ENCODE measurements at places on chromosomes 16 and 17.

- no peak for DNase-seq
These were observed 8.7 kb downstream of the FZD2 start for GRCh38 chr17:44565866-44566443.

- DNase-seq = no peak
These were observed 65.2 kb downstream of the NUP88 start for GRCh38 chr17:5354310-5354709.

DNA sequence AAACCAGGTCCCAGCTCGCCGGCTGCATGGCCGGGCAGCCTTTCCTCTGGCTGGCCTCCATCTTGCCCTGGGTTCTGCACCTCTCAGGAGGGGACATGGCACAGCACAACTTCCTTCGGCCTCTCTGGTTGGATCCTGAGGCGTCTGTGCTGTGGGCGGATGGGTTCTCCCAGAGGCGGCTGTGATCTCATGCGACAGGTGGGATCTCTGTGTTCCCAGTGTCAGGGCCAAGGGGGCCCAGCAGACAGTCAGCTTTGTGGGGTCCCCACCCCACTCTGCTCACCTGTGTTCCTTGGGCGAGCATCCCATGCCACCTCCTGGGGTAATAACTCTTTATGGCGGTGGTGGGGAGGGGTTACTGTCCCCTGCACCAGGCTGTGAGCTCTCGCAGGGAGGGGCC, 35.8 kb downstream of the FA2H start:
- no peak for DNase-seq

- DNase-seq = no peak
These were observed 20.2 kb downstream of the CACNG4 start for GRCh38 chr17:66984730-66985129.

DNA sequence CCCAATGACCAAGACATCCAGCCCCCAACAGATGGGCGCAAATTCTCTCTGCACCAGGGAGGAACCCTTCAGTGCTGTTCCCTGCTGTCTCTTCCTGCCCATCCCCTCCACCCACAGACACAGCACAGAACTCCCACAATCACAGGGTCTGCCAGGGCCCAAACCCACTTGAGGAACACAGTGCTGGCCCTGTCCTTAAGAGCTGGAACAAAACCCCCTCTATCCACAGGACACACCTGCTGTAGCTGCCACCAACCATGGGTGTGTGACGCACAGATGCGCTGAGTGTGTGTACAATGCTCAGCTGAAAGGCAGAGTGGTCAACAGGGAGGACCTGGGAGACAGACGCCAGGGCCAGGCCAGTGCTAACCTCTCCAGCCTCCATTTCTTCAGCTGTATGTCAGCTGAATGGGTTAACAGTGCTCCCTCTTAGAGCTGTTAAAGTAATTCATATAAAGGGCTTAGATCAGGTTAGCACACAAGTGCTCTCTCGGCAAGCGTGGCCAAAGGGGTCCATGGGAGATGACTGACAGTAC, 62.1 kb downstream of the AMFR start:
- no peak for DNase-seq

GRCh38 chr16:70440009-70440692, 1.3 kb upstream of the ST3GAL2 start:
- DNase-seq = no peak

DNA sequence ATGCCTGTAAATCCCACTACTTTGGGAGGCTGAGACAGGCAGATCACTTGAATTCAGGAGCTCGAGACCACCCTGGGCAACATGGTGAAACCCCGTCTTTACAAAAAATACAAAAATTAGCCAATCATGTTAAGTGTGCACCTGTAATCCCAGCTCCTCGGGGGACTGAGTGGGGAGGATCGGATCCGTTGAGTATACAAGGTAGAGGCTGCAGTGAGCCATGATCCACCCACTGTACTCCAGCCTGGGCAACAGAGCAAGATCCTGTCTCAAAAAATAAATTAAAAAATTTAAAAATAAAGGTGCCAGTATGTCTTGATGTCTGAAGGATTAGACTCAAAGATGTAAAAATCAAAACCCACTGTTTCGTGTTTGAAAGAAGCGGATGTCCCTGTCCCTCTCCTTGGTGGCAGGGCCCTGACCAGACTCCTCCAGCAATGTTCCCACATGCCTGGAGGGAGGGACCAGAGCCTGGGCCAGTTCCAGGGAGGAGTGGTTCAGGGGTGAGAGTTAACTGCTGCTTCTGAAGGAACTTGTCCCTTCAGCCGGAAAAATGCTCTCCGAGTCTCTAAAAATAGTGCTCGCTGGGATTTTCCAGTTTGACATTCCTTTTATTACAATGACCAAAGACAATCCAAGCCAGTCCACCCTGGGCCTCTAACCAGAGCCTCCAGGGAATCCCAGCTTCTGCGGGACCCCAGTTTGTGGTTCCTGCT, 9.4 kb upstream of the CMTM4 start:
- DNase-seq = no peak

DNA sequence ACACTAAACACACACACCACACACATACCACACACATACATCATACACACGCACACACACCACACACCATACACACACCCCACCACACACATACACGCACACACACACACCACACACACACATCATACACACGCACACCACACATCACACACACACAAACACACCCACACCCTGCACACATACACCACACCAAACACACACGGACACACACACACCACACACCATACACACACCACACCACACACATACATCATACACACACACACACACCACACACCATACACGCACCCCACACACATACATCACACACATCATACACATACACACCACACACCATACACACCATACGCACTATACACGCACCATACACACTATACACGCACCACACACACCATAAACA, 3.7 kb upstream of the SOX8 start:
- no peak for DNase-seq

DNA sequence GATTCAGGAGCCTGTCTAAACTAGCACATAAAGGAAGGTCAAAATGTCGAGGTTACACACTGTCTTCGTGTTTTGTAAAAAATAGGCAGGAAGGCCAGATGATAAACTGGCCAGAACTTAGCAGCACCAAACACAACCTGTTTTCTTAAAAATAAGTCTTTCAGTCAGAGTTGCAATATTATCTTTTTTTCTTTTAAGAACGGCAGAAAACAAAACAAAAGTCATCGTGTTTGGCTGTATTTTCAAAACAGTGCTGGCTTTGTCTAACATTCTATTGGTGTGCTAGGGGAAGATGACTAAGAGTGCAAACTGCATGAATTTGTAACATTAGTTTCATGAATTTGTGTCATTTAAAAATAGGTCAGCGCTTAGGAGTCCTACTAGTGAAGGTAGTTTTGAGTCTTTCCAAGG, 5.3 kb downstream of the MAF start:
- no peak for DNase-seq

GRCh38 chr16:66740010-66740409, 11.4 kb downstream of the DYNC1LI2 start:
- no peak for DNase-seq

DNA sequence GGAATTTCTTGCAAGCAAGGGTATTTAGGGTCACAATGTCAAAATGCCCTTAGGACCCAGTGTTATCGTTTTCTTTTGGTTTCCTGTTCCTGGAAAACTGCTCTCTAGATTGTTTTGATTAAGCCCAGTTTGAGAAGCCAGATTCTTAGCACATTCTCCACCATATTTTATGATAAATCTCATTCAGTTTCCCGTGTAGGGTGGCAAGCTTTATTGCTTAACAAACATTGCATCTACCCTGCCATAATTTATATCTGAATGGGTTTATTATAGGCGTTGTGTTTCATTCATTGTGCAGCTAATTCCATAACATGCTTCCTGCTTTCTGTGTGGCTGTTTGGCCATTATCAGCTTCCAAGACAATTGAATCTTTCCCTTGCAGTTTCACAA, 389.1 kb upstream of the DYNLRB2 start:
- DNase-seq = no peak

DNA sequence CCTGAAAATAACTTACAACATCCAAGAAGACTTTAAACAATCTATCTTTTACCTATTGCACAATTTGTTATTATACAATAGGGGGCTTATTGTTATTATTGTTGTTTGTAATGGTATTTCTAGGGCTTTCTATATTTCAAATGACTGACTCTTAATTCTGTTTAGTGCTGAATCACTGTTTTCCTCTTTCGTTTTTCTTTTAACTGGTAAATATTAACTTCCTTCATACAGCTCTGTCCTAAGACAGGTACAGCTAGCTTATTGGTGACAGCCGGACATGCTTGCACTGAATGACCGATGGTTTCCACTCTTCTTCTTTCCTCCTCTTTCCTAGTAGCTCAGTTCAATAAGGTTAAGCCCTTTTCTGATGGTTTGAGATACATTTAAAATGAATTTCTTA, 11.6 kb downstream of the KRTAP9-7 start:
- no peak for DNase-seq

GRCh38 chr16:60304720-60305119, 1570.6 kb upstream of the GOT2 start:
- no peak for DNase-seq

GRCh38 chr17:66441101-66441661, 138.8 kb downstream of the PRKCA start:
- no peak for DNase-seq

DNA sequence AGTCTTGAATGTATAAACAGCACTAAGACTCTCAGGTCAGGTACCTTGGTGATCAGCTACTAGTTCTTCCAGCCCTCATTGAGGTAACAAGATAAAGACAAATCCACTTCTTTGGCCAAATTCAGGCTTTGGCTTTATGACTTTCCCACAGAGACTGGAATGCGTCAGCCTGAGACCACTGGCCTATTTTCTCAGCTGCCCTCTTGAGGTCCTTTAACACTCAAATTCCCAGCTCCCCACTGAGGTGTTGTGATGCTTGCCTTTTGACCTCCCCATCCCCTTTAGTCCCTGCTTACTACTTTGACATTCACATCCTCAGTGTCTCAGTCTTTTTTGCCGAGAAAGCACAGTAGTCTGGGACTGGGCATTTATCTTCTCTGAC, 10.6 kb downstream of the TNFAIP1 start:
- DNase-seq = no peak

GRCh38 chr17:80786470-80786869, 205.2 kb upstream of the CHMP6 start:
- DNase-seq = no peak

- no peak for DNase-seq
These were observed 84.7 kb downstream of the MRC2 start for GRCh38 chr17:62712171-62712581.

- no peak for DNase-seq
These were observed 139.6 kb downstream of the CDK5R1 start for GRCh38 chr17:32626379-32626791.

- DNase-seq = no peak
These were observed 5.2 kb upstream of the GHDC start for GRCh38 chr17:42199416-42200011.

GRCh38 chr17:73749337-73749823, 105.1 kb upstream of the SDK2 start:
- no peak for DNase-seq

GRCh38 chr16:86314402-86315025, 195.8 kb upstream of the FOXF1 start:
- no peak for DNase-seq

GRCh38 chr16:26386096-26386495, 680.6 kb upstream of the C16orf82 start:
- no peak for DNase-seq

DNA sequence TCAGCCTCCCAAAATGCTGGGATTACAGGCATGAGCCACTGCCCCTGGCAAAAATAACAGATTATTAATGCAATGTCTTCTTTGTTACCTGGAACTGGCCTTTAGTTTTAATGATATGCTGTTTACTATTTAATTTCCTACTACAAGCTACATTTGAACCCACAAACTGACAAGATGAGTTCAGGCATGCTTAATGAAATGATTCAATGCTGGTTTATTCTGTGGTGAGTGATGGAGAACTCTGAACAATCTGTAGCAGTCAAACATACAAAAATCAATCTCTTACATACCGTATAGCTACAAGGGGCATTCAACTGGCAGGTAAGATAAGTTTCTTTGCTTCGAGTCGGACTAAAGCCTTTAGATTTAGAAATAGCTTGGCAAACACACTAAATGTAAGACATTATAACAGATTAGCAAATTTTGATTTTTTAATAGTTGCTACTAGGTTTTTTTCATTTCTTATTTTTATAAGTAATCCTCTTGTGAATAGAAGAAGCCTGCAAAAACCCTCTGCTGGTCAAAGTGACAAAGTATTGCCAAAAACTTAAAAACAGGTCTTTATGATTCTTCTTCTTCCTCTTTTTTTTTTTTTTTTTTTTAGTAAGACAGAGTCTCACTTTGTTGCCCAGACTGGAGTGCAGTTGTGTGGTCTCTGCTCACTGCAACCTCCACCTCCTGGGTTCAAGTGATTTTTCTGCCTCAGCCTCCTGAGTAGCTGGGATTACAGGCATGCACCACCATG, 138.5 kb downstream of the SSH2 start:
- no peak for DNase-seq

DNA sequence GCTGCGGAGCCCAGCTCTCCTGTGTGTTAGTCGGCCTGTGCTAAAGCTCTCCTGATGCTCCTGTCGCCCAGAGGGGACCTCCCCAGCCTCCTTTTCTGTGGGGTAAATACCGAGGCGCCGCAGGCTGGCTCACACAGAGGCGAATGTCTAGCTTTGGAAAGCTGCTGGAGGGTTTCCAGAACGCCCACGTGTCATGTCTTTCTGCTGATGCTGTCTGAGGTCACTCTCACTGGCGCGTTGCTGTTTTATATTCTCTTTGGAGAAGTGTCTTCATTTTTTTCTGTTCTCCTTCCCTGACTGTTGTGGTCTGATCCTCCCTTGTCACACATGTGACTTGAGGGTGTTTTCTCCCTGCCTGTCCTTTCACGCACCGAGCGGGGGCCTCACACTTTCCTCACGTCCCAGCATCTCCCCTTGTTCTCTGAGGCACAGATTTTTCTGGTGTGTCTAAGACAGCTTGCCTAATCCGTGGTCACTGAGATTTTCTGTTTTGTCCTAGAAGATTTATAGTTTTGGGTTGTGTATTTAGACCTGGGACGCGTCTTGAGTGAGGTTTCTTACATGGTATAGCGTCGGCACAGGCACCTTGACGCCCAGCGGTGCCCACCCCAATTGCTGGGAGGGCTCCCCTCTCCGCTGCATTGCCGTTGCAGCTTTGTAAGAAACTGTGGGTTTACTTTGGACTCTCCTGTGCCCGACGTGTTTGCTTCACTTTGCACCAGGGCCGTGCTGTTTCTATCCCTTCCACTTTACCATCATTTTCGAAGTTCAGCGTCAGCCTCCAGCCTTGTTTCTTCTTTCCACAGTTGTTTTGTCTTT, 92.1 kb upstream of the ZNF750 start:
- no peak for DNase-seq

Measured in progenitor cell of endocrine pancreas (in vitro differentiated cells).